ENCODE measurements at places on chromosomes 7 and 10.

DNA sequence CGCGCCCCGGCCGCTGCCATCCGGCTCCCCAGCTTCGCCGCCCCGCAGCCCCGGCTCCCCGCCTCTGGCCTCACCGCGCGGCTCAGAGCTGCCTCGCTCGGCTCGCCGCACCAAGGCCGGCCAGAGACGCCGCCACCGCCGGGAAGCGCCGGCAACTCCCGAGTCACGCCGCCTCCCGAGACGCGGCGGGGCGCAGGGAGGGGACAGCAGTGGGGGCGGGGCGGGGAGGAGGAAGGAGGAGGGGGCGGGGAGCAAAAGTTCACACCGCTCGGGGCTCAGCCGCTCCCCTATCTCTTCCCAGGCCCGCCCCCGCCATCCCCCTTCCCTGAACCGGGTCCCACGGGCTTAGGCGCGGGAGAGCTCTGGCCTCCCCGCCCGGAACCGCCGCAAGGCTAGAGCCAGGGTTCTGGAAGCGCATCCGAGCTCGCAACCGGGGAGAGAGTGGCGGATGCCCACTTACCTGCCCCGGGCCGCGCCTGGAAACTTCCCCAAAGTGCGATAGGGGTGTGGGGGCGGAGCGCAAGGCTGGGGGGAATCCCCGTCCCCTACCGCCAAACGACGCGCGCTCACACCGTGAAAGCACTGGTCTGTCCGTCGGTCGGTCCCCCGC is 1.0 kb downstream of the CHST15 start:
- DNase-seq: no peak

- no peak for DNase-seq
These were observed 310.4 kb upstream of the ADARB2 start for GRCh38 chr10:2047679-2048078.

DNA sequence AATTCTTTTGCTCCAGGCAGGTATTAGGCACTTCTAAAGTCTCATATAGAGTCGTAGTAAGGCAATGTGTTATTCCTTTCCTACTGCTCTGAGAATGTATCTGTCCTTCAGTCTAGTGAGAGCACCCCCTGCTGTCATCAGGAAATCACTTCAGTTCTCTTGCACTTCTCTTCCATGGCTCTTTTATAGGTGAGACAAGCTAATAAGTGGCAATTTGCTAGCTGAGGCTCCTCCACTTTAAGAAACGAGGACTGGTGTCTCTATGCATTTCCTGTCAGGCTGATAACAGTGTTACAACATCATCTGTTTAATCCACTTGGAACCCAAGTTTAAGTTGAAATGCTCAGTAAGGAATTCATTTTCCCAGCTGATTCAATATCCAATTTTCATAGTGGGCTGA is 350.6 kb downstream of the TFEC start:
- DNase-seq: no peak

GRCh38 chr10:84074521-84074920 is 64.8 kb upstream of the GHITM start:
- DNase-seq: no peak

DNA sequence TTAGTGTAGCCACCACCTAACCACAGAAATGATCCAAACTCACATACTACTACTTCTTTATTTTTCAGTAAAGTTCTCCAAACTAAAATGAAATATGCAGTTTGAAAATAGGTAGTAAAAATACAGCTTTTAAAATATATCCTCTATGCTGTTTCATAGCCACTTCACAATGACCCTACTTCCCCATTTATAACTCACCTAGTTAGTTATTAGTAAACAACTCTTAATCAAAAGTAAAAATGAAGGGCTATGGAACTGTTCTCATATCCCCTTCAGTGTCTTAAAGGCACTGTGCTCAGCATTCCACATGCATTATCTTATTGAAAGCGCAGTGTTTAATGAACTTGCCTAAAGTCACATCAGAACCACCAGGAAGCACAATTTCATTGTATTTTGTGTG is 43.5 kb downstream of the KMT2C start:
- no peak for DNase-seq

GRCh38 chr7:70884809-70885208 is 247.1 kb upstream of the GALNT17 start:
- DNase-seq: no peak

DNA sequence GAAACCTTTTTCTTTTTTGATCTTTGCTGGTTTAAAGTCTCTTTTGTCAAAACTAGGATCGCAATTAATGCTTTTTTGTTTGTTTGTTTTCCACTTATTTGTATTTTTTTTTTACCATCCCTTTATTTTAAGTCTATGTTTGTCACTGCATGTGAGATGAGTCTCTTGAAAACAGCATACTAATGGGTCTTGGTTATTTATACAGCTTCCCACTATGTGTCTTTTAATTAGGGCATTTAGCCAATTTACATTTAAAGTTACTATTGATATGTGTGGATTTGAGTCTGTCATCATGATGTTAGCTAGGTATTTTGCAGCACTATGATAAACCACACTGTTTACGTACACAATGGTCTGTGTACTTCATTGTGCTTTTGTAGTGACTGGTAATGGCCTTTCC is 34.7 kb upstream of the PPP1R3A start:
- no peak for DNase-seq

DNA sequence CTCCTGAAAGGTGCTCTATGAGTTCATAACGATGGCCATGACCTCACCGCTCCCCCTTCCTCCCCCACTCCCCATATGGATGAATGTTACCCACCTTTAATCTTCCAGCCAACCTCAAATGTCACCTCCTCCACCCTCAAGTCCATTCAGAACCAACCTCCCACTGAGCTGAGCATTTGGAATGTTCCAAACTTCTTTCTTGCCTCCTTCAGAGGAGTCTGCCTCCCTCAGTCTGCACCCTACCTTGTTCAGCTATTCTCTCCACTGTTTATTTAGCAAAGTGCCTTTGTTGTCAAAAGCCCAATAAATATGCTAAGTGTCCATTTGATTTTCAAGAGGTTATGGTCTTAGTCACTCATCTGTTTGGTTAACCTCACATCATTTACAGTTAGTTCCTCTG is 22.9 kb upstream of the MTPAP start:
- DNase-seq: no peak

- DNase-seq: peak; percentile 4
These were observed 102.8 kb upstream of the RET start for GRCh38 chr10:42973870-42974692.

DNA sequence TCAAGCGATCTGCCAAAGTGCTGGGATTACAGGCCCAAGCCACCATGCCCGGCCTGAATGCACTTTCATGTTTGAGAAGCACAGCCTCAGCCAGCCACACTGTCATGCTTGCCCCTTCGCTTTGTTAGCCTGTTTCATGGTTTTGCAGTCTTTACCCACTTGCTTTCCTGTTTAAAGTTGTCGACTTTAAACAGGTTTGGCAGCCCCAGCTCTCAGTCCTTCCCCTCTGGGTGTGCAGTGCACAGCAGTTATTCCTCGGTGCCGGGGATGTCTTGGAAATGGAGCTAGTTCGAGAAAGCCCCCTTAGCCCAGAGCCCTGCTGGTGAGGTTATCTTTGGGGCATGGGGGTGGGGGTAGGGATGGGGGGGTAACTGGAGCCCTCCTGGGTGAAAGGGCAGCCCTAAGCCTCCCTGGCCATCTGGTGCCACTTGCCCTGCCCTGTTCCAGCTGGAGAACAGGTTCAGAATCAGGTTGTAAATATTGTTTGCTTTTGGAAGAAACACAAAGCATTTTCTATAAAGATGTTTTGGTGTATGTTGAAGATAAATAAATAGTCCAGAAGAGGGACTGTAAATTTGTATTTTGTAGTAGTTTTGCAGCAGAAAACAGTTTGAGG is 14.8 kb downstream of the TSPAN14 start:
- no peak for DNase-seq

DNA sequence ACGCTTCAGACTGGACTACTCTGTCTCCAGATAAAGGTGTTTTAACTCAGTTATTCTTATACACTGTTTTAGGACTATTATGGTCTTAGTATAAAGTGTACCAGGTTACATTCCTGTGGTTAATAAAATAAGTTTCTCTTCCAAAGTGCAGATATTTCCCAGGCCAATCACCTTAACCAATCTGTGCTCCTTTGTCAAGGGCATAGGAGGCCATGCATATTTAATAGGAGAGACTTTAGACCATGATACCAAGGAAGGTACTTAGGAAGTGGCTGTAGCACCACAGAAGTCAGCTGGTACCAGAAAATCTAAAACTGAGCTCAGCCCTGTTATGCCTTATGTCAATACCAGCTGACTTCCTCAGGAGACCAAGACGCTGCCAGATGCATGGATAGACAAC is 226.5 kb upstream of the TMEM72 start:
- no peak for DNase-seq

DNA sequence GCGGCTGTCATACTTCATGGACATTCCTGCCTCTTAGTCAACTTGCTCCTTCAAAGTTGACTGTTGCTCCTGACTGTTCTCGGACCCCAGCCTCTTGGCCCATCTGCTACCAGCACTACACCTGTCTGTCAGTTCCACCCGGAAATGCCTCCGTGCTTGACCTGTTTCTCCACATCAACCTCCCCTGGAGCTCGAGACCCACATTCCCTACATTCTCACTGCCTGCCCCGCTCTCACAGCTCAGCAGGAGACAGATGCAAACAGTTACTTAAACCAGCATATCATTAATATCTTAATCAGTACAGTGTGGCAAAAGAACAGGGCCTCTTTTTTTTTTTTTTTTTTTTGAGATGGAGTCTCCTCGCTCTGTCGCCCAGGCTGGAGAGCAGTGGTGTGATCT is 174.3 kb downstream of the NRP1 start:
- no peak for DNase-seq

DNA sequence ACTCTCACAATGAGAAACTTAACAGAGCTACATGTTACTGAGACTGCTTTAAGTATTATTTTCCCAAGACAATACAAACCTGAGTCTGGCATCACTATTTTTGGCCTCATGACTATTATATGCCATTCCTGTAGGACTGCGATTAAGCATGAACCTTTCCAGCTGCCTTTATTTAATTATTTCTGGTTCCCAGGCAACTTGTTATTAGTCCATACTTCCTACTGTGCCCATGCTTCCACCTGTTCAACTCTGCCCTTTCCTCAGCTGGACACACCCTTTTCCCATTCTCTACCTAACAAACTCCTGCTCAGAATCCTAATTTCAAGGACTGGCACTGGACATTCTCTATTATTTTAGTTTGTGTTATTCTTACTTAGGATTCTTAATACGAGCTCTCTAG is 8.1 kb upstream of the CROT start:
- DNase-seq: no peak

- no peak for DNase-seq
These were observed 29.4 kb upstream of the ANKRD30A start for GRCh38 chr10:37095792-37096573.

DNA sequence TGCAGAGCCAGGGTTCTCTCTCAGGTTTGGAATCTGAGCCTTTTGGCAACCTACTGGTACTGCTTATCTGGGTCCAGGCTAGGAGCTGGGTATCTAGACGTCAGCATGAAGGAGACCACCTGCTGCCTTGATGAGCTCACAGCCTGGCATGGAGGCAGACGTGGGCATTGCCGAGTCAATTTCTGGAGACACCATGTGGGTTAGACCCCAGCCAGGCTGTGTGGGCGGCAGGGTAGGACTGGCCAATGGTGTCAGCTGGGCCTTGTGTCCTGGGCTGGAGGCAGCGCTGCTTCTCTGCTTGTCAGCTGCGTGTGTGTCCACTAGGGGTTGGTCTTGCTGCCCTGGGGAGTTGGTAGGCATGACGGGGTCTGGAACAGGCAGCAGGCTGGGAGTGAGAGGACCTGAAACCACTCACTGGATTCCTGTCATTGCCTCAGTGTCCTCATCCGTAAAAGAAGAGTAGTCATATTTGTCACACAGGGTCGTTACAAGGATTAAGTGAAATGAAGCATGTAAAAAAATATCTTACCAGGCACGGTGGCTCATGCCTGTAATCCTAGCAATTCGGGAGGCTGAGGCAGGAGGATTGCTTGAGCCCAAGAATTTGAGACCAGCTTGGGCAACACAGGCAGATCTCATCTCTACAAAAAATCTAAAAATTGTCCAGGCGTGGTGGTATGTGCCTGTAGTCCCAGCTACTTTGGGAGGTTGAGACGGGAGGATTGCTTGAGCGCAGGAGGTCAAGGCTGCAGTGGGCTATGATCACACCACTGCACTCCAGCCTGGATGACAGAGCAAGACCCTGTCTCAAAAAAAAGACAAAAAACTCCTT is 31.7 kb upstream of the ANKRD2 start:
- no peak for DNase-seq

DNA sequence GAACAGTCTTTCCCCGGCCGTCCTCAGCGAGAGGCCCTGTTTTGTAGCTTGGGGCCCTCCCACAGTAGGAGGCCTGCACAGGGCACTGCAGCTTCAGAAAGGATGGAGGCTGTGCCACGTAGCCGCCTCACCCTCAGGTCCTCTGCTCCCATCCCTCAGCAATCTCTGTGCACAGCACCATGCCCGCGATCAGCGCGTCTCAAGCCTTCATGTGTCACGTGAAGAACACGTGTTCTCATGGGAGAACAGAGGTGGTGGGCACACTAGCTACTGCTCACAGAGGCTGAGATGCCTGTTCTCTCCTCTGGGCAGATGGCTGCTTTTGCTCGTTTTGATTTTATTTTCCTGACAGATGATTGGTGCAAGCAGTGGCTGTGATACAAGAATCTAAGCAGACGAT is 8.5 kb upstream of the SHH start:
- DNase-seq: no peak

- no peak for DNase-seq
These were observed 763 bp upstream of the RALA start for GRCh38 chr7:39622609-39623008.

DNA sequence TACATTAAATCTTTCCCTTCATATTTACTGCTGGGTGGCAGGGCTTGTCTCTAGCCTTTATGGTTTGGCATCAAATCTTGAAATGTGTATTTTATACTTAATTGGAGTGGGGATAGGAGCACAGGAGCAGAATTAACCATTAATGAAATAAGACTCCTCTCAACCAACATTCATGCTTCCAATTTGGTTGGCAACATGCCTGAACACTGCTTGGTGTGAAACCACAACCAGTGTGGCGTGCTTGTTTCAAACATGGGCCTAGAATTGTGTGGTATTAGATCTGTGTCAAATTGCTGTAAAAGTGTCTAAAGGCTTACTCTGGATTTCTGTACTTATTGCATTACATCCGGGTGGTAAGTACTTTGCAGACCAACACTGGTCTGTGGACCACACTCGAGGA is 25.1 kb upstream of the VPS41 start:
- no peak for DNase-seq

GRCh38 chr7:28520074-28521015 is 108.0 kb downstream of the CREB5 start:
- DNase-seq: no peak

- peak; percentile 14 for DNase-seq
These were observed 55.2 kb upstream of the GSDME start for GRCh38 chr7:24812305-24812945.

DNA sequence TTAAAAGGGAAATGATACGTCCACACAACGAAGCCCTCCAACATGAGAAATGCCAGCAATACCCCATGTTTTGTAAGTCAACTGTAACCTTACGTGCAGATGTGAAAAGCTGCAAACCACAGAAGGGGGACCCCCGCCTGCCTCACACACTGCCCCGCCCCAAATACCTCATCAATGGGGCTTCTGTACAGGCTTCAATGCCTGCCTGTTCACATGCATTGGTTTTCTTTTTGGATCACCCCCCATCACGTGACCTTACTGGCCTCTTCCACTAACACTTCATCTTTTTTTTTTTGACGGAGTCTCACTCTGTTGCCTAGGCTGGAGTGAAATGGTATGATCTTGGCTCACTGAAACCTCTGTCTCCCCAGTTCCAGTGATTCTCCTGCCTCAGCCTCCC is 224.0 kb downstream of the TNS3 start:
- no peak for DNase-seq
